Hepatocyte (in vitro differentiated cells): ENCODE measurements at places on chromosomes 7 and 10. TPM values are rescaled to one million over a fixed set of nuclear protein-coding genes. Genes with fewer than 3 reads are reported as not detected.

The AS3MT gene
- total RNA-seq = 9.0 and 9.1 TPM in 2 replicates

The TYW1B gene
- 1.9 TPM in 2 replicates for total RNA-seq

The COL13A1 gene
- 2.7 and 4.5 TPM in 2 replicates for total RNA-seq

The MYO3A gene
- 1.1 and 12.8 TPM in 2 replicates for total RNA-seq

The BLNK gene
- 4.8 and 6.9 TPM in 2 replicates for total RNA-seq

The ELFN1 gene
- 2.9 and 3.6 TPM in 2 replicates for total RNA-seq

The CABCOCO1 gene
- total RNA-seq = 0.36 and 1.6 TPM in 2 replicates

The FLNC gene
- 32.8 and 60.7 TPM in 2 replicates for total RNA-seq

The SAP25 gene
- not detected in 2 replicates for total RNA-seq

The NKX2-3 gene
- total RNA-seq = 0.17 and 0.24 TPM in 2 replicates

The ENKUR gene
- total RNA-seq = 1.4 and 3.1 TPM in 2 replicates

The SNCG gene
- 2.7 and 12.1 TPM in 2 replicates for total RNA-seq

The CCNJ gene
- 12.1 and 14.4 TPM in 2 replicates for total RNA-seq

The FEZF1 gene
- total RNA-seq = not detected in 2 replicates

The TMEM178B gene
- 0.30 and 0.36 TPM in 2 replicates for total RNA-seq

The CPVL gene
- total RNA-seq = 26.2 and 36.6 TPM in 2 replicates

The NME8 gene
- total RNA-seq = not detected in 2 replicates

DNA sequence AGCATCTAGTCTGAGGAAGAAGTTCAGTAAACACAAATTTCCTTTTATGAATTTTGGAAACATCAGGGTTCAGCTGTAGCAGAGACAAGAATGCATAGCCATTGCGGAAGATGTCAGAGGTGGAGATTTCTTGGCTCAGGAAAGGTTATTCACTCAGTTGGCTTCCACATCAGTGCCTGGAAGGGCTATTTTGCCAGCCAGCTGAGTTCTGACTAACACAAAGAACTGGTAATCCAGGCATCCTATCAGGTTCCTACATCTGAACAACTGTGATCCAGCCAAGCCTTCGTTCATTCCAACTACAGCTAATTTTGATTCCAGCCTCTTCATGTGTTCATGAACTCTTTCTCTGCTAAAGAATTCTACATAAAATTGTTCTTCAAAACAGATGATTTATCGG lies 965.6 kb downstream of the XPNPEP1 start:
- DNase-seq = no peak

DNA sequence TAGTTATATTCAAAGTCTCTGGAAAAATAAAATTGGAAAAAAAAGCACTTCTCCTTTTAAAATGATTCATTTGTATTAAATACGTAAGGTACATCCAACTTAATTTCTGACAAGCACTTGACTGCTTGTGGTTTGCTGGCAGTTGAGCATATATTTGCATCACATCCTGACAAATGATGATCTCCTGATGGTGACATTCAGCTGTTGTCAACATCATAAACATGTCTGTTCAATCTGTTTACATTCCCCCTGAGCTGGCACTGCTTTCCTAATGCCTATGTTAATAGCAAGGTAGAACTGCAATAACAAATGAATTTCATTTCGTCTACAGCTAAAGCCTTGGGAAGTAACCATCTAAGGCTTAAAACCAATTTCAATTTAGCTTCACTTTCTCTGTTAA lies 24.4 kb downstream of the TSPAN12 start:
- no peak for DNase-seq

- DNase-seq = no peak
These were observed 1.6 kb downstream of the PPRC1 start for GRCh38 chr10:102134416-102134815.

DNA sequence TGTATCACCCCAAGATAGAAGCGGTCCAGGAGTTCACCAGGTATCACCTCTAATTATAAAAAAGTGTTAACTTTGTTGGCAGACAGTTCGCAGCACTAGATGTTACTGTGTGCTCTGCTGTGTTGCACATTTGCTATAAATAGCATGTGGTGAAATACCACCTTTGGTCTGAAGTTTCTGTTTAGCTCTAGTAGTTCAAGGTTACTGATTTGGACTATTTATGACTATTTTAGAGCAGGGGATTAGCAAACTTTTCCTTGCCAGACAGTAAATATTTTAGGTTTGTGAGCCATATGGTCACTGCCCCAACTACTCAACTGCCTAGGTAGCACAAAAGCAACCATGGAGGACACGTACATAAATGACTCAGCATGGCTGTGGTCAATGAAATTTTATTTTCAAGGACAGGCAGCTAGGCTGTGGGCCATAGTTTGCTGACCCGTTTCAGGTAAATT lies 16.5 kb downstream of the DENND10 start:
- DNase-seq = peak; percentile 54

GRCh38 chr7:4147926-4148620 lies 534.0 kb upstream of the FOXK1 start:
- DNase-seq = no peak

DNA sequence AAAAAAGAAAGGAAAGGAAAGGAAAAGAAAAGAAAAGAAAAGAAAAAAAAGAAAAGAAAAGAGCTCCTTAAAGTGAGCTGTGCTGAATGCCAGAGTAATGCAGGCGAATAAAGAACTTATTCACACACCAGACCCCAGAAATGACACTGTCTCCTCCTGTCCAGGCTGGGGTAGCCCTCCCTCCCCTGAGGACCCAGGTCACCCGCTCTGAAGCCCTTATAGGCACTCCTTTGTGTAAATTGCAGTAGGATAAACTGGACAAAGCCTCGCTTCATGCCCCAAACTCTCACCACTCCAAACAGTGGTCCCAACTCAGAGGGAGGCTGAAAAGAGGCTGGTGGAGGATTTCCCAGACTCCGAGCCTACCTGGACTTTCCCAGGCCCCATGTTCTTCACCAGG lies 46.3 kb downstream of the PKD1L1 start:
- no peak for DNase-seq

GRCh38 chr10:78467496-78468106 lies 433.9 kb downstream of the RPS24 start:
- DNase-seq = no peak

GRCh38 chr7:17444673-17445072 lies 146.2 kb downstream of the AHR start:
- peak; percentile 11 for DNase-seq

DNA sequence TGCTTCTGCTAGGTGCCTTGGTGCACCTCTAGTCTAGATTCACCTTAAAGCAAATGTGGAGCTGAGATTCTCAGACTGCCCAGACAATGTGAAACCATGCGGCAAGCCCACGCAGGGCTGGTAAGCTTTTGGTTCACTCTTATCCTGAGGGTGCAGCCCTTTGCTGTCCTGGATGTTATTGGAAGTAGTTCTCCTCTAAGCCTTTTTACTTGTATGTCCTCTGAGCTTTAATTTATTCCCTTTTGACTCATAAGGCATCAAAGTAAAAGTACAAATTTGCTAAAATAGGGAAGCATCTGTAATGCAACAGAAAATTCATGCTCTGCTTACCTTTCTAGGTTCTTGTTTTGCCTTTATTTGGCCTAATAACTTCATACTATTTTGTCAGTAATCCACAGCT lies 186.8 kb downstream of the MACC1 start:
- DNase-seq = no peak

DNA sequence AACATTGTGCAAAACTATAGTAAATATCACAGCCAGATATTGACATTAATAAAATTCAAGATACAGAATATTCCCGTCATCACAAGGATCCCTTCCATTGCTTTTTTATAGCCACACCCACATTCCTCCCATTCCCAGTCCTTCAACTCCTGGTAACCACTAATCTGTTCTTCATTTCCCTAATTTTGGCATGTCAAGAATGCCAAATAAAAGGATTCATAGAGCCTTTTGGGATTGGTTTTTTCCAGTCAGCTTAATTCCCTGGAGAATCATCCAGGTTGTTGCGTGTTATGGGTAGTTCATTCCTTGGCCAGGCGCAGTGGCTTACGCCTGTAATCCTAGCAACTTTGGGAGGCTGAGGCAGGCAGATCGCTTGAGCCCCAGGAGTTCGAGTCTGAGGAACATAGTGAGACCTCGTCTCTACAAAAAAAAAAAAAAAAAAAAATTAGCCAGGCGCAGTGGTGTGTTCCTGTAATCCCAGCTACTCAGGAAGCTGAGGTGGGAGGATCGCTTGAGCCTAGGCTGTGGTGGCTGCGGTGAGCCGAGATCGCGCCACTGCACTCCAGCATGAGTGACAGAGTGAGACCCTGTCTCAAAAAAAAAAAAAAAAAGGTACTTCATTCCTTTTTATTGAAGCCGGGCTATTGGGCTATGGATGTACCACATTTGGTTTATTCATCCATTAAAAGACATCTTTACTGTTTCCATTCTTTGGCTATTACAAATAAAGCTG lies 2.7 kb downstream of the OGDH start:
- DNase-seq = no peak

GRCh38 chr7:30879139-30880124 lies 32.2 kb upstream of the AQP1 start:
- DNase-seq = no peak

GRCh38 chr10:51063659-51064535 lies 10.4 kb upstream of the PRKG1 start:
- peak; percentile 47 for DNase-seq

- DNase-seq = no peak
These were observed 15.0 kb upstream of the INSIG1 start for GRCh38 chr7:155282671-155283070.

GRCh38 chr10:4448030-4448429 lies 378.0 kb upstream of the AKR1E2 start:
- no peak for DNase-seq

GRCh38 chr10:112362833-112363232 lies 11.1 kb upstream of the ACSL5 start:
- DNase-seq = no peak

DNA sequence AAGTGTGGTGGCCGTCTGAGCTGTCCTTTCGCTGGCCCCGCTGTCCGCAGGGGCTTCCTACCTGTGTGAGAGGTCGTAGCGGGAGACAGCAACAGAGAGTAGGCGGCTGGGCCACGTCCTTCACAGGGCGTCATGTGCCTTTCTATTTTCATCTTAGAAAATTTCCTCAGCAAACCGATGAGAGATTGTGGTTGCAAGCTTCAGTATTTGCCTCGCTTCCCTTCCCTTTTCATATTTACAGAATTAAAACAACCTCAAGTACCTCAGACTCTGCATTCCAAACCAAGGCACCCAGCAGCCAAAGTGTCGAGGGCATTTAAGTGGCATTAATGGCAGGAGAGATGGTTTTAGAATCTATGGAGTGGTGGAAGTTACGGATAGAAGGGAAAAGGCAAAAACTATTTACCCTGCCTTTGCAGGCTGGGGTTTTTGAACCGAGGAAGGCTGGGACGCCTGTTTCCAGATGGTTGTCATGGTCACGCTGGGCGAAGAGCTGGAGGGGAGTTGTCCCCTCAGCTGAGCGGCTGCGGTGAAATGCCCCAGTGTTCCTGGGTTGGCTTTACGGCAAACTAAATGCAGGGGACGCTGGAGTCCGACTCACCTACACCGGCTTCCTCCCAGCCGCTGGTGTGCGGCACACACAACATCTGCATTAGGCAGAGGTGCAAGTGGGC lies 41.9 kb downstream of the WIPI2 start:
- no peak for DNase-seq

DNA sequence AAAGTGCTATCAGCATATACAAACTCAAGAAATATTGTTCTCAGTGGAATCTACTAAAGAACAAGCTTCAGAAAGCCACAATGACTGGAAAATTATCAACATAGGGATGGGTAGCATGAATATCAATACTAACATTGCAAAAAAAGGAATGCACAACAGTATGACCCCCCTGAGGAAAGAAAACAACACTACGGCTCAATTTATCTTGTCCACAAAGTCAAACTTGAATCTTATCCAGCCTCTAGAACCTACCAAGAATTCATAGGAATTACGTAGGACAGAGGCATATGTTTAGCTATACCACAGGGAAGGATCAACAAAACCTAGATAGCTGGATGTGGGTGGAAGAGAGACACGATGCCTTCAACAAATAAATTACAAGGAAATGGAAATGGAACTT lies 54.6 kb downstream of the AGMO start:
- DNase-seq = no peak

DNA sequence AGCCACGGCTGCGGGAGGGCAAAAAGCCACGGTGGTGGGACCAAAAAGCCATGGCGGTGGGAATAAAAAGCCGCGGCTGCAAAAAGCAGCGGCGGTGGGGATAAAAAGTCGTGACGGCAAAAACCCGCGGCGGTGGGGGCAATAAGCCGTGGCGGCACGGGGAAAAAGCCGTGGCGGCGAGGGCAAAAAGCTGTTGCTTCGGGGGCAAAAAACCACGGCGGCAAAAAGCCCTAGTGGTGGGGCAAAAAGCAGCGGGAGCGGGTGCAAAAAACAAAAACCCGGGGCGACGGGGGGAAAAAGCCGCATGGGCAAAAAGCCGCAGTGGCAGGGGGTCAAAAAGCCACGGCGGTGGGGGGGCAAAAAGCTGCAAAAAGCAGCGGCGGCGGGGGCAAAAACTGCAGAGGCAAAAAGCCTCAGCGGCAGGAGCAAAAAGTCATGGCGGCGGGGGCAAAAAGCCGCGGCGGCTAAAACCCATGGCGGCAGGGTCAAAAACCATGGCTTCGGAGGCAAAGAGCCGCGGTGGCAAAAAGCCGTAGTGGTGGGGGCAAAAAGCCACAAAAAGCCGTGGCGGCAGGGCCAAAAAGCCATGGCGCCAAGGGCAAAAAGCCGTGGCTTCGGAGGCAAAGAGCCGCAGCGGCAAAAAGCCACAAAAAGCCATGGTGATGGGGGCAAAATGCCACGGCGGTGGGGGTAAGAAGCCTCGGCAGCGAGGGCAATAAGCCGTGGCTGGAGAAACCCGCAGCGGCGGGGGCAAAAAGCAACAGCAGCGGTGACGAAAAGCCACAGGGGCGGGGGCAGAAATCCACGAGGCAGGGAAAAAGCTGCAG lies 525.8 kb downstream of the ZNF33B start:
- no peak for DNase-seq

DNA sequence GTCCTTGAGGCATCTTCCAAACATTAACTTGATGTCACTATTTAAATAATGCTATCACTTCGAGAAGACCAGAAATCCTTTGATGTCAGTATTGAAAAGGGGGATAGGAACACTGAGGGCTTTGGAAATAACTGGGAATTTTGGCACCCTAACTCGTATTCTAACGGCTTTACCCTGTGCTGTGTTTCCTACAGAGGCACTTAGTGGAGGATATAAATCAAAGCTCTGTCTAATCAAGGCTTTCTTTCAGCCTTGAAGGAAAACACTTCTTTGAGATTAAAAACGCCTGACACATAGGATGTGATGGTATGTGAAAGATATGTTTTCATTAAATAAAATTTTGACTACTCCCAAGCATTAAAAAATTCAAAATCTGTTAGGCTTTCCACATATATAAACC lies 62.3 kb downstream of the CREB5 start:
- DNase-seq = no peak

GRCh38 chr7:55132890-55133551 lies 114.2 kb downstream of the EGFR start:
- peak; percentile 84 for DNase-seq

- DNase-seq = no peak
These were observed 8.0 kb downstream of the CLDN3 start for GRCh38 chr7:73761854-73762658.

DNA sequence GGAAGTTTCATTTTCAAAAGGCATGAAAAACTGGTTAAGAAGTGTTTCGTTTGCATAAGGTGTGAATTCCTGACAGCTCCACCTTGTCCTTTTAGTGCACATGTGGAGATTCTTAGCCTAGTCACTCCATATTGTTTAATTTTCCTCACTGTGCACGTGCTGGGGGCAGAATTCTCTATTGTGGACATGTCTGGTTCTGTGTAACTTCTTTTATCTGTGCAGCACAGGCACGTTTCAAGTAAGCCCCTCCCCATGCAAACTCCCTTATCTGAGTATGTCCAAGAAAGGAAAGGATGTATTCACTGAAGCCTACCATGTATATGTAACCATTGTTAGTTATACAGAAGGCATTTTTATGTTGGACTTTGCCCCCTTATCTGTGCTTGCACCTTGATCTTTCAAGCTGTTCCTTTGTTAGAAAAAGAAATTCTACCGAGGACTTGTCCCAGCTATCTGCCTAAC lies 1346.3 kb downstream of the REEP3 start:
- peak; percentile 57 for DNase-seq

GRCh38 chr7:148304083-148304335 lies 286.6 kb upstream of the C7orf33 start:
- no peak for DNase-seq
